Cortex of kidney (tissue), 1 donor: ENCODE measurements at places on chromosomes 7 and 10.

DNA sequence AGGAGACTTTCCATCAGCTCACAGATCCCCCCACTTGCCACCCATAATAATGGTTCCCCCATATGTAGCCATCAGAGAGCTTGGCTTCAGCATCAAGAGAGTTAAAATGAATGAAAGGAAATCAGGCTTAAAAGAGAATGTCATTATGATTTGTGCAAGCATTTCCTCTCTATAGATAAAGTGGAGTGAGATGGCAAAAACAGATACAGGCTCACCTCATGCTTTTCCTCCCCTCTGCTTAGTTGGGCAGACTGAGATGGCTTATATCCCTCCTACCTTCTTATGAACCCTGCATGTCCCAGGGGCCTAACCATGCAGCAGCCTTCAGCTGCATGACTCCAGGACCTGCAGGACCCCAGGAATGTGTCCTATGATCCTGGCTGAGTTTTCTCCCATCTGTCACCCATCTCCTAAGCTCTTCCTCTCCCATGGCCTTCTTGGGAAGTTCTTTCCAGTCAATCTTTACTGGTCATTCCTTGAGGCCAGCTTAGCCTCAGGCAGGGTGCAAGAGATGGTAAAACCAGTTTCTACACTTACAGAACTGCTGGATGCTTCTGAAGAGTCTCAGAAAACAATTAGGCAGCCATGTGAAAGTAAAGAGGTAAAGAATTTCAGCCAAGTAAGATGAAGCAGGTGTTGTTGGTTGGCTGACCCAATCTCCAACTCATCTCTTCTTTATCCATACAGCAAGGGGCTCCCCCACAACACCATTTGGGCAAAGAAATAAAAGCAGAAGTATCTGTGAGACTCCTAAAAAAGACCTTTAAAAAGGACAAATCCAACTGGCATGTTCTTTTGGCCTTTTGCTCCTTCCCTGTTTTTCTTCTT, 159.7 kb downstream of the RTKN2 start:
- DNase-seq, result no peak

DNA sequence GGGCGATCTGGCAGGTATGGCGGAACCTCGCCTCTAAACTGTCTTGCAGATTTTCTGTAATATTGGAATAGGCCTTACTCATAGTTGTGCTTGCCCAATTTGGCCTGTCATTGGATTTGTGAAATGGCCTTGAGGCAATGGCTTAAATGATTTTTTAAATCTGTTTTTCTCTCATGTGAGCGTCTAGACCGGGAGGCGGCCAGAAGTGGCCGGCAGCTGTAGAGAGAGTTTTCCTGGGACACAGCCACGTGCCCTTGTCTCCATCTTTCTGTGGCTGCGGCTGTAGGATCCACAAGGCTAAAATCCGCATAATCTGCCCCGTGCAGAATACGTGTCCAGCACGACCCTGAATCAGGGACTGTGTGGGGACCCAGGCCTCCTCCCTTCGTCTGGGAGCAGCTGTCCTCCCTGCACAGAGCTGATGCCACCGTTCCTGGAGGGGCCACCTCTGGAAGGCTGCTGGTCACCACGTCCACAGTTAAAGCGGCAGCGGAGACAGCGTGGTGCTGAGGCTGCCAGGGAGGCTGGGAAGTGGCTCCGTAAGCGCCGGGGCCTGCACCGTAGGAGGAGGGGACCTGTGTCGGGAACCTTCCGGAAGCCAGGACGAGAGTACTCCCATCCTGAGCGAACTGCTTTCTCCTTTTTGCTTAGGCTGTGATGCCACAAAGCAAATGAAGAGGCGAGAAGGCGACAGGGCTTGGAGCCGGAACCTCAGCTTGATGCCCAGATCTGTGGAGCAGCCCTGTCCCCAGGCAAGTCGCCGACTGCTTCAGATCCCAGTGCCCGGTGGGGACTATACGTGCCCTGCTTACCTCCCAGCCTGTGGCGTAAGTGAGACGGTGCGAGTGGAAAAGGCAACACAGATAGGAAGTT, 99.8 kb downstream of the DYNC2I1 start:
- no peak for DNase-seq

DNA sequence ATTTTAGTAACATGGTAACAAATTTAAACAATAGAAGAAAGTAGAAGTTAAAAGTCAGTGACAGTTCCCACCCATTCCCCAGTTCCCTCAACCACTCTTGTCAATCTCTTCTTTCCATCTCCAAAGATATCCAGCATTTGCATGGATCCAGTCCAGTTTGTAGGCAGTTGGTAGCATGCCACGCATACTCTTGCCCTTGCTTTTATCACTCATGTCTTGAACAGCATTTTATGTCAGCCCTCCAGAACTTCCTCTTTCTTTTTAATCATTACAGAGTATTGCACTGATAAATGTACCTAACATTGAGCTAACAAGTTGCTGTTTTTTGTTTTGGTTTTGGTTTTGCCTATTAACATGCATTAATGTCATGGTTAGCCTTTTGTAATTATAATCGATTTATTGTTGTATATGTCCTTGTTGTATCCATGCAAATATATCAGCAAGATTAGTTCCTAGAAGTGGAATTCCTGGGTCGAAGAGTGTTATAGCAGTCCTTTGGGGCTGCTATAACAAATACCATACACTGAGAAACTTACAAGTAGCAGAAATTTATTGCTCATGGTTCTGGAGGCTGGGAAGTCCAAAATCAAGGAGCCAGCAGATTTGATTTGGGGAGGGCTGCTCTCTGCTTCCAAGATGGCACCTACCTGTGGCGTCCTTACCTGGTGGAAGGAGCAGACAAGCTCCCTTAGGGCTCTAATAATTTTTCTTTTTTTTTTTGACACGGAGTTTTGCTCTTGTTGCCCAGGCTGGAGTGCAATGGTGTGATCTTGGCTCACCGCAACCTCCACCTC, 25.7 kb downstream of the CHST3 start:
- DNase-seq, result no peak

DNA sequence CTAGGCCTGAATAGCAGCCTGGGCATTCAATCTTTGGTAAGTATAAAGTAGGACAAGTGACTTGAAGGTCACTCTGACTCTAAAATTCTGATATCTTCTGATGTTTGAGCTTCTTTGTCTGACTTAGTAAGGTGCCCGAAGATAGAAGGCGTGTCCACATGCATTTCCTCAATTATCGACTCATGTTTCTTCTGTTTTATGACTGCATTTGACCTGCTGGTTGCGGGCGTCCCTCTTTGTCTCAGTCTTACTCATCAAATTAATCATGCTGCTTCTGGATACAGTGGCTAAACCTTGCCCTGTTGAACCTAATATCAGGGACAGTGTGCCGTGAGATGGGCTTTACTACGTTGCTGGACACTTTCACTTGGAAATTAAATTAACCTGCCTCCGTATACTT, 534.1 kb downstream of the SDK1 start:
- DNase-seq, result no peak

GRCh38 chr7:7317850-7318249, 135.5 kb downstream of the C1GALT1 start:
- DNase-seq, result no peak

DNA sequence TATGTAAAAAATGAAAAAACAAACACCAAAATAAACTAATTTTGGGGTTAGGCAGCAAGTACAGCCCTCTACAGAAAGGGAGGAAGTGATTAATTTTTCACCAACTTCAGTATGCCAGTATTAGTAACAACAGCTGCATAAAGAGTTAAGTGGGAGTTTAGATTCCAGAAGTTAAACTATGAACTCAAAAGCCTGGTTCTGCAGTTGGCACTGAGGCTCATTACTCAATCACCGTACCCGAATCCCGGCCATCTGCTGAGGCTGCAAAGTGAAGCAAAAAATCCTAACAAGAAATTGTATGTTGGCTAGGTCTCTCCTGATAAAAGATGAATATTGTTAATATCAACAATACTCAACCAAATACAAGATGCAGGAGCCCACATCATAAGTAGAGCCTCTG, 4.0 kb downstream of the NUDT5 start:
- DNase-seq, result no peak

GRCh38 chr7:129553899-129554461, 51.6 kb downstream of the SMKR1 start:
- DNase-seq, result no peak

DNA sequence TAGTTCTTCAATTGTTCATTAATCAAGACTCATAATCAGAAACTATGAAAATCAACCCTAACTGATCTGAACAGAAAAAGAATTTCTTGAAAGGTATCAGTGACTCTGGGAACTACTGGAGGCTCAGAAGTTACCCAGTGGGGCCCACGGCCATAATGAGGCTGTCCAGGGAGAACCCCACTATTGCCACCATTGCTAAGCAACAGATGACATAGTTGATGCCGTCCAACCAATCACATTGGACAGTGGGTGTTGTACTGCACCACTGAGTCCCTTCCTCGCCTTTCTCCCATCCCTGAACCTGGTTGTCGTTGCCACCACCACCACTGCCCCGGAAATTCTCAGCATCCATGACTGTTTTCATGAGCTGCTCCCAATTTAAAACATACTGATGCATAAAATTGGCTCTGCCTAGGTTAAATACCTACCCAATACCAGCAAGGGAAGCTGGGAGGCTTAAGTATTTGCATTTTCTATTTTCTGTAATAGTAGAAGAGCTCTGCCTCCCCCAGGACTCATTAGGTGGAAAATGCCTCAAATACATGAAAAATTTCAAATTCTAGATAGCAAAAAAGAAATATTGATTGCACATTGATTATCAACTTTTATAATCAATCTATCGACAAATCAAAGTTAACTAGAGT, 26.7 kb upstream of the USP6NL start:
- DNase-seq, result no peak

DNA sequence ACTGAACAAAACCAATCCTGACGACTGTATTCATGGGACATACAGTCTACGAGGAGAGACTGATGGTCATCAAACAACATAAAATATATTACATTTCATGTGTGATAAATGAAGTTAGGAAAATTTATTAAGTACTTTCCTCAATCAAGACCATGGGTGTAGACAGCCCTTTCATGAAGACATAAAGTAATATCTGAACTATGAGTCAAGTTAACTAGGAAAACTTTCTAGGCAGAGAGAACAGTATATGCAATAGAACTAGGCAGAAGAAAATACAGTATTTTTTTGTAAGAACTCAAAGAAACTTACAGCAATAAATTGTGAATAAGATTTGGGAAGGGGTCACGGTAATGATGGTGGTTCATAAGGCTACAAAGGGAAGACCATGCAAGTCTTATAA, 112.8 kb downstream of the JMJD1C start:
- DNase-seq, result no peak

GRCh38 chr7:108267615-108268014, 137.5 kb upstream of the LAMB4 start:
- DNase-seq, result no peak

DNA sequence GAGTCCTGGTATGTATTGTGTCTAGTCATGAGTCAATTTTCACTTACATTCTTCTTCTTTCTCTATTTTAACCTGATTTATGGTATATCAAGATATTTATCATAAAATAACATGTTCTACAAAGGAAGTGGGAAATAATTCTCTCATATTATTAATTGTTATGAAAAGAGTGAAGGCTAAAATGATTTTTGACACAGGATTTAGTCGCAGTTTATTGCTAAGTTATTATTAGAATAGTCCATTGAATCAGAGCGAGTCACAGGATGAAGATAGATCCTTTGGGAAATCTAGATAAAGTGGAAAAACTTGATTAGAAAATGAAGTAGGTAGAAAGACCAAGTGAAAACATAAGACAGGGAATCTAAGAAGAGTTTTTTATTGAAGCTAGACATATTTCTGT, 184.3 kb upstream of the DGKB start:
- DNase-seq, result no peak
